ENCODE measurements at places on chromosomes 1 and 21.

DNA sequence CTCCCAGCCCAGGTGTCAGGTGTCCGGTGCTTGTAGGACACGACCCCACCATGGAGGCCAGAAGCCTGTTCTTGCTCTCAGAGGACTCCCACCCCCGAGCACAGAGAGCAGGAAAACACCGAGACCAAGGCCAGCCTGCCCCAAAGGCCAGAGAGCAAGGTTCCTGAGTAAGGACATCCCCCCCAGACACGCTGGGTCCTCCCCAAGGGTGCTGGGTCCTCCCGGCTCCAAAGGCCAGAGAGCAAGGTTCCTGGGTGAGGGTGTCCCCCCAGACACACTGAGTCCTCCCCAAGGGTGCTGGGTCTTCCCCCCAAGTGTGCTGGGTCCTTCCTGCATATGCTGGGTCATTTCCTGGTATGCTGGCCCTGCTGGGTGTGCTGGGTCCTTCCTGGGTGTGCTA lies 40.0 kb downstream of the MEGF6 start:
- DNase-seq, result no peak

DNA sequence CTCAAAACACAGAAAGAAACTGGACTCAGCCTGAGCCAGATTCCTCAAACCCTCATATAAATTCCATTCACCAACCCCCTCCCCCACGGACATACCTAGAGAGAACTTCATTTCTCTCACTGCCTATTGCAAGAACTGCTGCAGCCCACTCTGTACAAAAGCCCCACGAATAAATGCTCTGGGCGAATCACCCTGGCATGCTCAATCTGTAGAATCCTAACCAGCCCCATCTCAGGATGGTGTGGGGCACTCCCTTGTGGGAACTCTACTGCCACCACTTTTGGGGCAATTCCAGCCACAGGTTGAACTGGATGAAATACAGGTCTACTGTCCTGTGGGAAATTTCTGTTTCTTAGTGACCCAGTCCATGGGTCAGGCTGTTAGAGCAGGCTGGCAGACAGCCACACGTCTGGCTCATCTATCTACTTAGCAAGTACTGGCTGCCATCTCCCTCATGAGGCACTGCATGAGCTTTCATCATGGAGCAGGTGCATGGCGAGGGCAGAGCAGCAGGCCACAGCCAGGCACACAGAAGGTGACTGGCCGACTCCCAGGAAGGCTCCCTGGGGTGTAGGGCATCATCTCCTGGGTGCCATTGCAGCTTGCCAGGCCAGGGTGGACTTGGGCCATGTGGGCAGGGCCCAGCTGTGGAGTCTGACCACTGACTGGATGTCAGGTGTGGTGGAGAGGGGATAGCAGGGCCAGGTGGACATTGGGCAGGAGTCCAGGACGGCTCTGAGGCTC lies 1.6 kb upstream of the C1orf35 start:
- no peak for DNase-seq

DNA sequence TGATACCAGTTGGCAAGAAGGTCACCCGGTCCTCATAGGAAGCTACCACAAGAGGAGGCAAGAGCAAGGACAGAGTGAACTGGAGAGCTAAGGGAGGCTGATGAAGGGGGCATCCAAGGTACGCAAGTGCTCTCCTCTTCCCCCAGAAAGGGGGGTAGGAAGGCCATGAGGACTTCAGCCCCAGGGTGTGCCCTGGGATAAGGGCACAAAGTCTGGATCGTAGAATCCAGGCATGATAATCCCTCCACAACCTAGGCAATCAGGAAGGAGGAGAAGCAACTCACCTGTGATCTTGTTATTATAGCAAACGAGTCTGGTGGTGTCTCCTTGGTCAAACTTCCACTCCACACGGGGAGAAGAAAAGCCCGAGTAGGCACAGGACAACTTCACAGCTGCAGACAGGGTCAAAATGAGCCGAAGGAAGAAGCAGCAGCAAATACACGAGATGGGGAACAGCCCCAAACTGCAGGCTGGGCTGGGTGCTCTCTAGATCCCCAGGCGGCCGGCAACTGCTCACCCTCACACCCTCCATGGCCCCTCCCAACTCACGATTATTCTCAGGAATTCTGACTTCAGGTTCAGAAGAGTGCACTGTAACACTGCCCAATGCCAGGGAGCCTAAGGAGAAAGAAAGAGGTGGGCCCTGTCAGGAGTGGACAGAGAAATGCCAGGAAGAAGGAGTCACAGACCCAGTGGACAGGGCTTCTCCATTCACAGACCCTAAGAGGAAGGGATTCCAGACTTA lies 20.0 kb downstream of the F11R start:
- no peak for DNase-seq

- DNase-seq, result no peak
Measured at GRCh38 chr1:25804244-25804963, 4.4 kb downstream of the SELENON start.

DNA sequence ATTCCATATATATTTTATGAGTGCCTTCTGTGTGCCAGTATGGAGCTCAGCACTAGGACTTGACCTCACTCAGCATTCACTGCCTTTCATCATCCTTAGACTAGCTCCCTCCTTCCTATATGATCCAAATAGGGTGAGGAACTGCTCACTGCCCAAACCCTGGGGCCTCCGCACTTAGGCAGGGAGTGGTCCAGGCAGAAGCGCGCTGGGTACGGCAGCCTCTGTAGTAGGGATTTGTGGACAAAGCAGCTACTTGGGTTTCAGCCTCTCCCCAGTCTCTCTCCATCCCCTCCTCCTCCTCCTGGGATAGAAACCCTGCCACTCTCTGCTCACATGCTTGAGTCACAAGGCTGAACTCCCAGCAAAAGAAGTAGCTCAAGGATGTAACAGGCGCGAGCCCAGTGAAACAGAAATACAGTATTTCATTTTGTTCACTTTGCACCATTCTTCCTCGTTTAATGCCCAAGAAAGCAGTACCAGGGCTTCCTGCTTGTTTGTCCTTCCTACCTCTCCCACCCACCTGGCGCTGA lies 32.9 kb downstream of the PLEKHA6 start:
- no peak for DNase-seq

DNA sequence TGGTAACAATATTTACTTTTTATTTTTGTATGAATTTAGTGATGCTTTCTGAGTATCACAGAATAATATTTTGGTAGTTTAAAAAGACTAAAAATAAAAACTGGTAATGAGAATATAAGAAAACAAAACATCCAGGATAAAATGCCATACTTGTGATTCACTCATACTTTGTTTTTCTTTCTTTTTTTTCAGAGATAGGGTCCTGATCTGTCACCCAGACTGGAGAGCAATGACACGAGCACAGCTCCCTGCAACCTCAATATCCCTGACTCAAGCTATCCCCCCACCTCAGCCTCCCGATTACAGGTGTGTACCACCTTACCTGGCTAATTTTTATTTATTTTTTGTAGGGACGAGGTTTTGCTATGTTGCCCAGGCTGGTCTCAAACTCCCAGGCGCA lies 64.2 kb upstream of the ADAM30 start:
- DNase-seq, result no peak

GRCh38 chr1:174451408-174451807 lies 3.6 kb downstream of the GPR52 start:
- DNase-seq, result no peak

- DNase-seq, result no peak
Measured at GRCh38 chr1:54080598-54081049, 27.2 kb downstream of the TCEANC2 start.

DNA sequence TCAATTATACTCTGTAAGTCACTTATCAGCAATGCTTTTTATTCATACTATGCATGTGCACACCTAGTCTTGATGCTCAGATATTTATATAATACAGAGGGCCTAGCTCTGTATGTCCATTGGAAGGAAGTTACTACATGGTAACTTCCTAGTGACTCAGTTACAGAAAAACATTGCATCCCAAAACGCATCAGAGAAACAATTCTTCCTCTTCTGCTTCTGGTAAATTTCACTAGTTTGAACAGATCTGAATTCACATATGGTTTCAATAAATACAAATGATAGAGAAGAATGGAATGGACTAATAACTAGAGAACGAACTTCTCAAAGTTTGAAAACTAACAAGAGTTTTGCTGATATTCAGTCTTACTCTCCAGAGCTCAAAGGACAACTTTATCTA lies 811.3 kb upstream of the ADGRL2 start:
- DNase-seq, result no peak

DNA sequence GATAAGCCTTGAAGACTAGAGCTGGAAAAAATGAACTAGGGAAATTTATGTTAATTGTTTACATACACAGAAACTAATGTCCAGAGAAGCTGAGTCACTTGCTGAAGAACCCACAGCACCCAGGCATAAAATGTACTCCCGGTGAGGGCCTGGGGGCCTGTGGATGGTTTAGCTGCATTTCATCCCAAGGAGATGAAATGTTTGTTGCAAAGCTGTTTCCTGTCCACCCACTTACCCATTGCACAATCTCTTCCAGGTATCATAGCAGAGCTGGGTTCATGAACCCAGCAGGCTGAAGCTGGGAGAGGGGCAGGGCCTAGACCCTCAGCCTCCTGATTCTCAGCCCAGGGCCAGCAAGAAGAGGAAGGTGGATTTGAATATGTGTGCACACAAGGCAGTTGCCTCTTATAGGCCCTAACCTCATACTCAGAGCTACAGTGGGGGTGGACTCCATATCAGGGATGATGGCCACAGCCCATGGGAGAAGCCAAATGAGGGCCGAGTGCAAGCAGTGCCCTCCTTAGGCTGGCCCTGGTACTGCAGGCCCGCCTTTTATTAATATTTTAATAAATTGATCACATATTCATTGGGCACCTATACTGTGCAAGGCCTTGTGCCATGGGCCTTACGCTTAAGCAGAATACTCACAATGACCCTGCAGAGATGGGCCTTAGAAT lies 110.8 kb downstream of the LACTBL1 start:
- no peak for DNase-seq

GRCh38 chr21:36860736-36861594 lies 105.5 kb downstream of the HLCS start:
- DNase-seq, result no peak

- no peak for DNase-seq
Measured at GRCh38 chr1:180898441-180899219, 14.1 kb upstream of the KIAA1614 start.

- DNase-seq, result no peak
Measured at GRCh38 chr1:157438146-157438545, 114.2 kb downstream of the FCRL5 start.

Data from stimulated activated CD8-positive, alpha-beta memory T cell treated with anti-CD3 and anti-CD28 coated beads, Interleukin-4, amount 100 ng/mL, for 1 hour (primary cell).